ENCODE measurements at places on chromosomes 16 and 17.

DNA sequence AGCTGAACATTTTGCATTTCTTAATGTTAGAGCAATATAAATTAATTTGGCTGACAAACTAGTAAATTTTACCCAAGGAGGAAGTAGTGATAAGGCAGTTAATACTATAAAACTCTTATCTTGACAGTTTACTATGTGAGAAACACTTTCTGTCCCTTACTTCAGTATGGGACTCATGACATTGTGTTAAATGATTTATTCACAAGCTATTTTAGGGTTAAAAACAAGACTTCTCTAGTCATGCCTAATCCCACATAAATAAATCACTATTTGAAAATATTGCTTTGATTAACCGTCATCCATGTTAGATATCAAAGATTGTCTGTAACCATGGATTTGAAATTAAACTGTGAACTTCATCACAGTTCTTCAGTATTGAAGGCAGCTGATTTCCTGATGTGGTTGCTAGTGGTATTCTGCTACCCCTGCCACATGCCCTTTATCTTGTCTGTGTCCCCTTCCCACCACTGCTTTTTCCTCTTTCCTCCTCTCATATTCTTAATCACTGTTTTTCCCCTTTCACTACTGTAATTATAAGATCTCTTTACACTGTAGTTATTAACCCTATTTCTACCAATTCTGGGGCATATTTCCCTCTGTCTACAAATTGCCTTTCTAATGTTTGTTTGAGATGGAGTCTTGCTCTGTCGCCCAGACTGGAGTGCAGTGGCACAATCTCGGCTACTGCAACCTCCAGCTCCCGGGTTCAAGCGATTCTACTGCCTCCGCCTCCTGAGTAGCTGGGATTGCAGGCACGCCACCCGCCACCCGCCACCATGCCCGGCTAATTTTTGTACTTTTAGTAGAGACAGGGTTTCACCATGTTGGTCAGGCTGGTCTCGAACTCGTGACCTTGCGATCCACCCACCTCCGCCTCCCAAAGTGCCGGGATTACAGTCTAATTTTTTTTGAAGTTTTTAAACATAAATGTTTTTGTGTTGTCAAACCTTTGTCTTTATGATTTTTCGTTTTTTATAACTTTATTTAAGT is 95.6 kb downstream of the STXBP4 start:
- DNase-seq, result no peak

GRCh38 chr16:48956620-48957019 is 325.0 kb downstream of the CBLN1 start:
- DNase-seq, result no peak

DNA sequence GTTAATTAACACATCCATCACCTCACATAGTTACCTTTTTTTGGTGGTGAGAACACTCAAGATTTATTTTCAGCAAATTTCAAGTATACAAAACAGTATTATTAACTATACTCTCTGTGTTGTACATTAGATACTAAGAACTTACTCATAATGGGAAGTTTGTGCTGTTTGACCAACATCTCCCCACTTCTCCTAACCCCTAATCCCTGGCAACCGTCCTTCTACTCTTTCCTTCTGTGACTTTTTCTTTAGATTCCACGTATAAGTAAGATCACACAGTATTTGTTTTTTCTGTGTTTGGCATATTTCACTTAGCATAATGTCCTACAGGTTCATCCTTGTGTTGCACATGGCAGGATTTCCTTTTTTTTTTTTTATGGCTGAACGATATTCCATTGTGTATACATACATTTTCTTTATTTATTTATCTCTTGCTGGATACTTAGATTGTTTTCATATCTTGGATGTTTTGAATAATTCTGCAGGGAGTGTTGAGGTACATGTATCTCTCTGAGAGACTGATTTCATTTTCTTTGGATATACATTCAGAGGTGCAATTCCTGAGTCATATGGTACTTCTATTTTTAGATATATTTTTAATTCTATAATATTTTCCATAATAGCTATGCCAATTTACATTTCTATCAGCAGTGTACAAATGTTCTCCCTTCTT is 19.0 kb downstream of the PPM1D start:
- no peak for DNase-seq

DNA sequence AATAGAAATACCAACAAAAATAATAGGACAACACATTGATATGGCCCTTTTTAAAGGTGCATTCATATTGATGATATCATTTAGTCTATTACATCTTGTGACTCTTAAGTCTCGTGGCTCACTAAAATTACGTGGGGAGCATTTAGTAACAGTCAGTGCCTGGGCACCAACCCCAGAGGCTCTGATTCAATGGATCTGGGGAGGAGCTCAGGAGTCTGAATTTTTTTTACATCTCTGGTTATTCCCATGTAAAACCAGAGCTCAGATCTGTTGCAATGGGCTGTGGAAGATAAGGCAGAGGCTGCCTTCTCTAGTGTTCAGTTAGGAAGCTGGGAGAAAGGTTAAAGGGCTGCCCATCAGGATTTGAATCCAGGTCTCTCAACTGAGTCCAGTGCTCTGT is 549.9 kb upstream of the CDH5 start:
- DNase-seq, result no peak

- DNase-seq, result no peak
Measured at GRCh38 chr17:17581509-17581908, 10.0 kb downstream of the PEMT start.

- DNase-seq, result no peak
Measured at GRCh38 chr16:76653390-76654026, 376.3 kb downstream of the CNTNAP4 start.

GRCh38 chr16:19232988-19233387 is 52.5 kb upstream of the CLEC19A start:
- no peak for DNase-seq

DNA sequence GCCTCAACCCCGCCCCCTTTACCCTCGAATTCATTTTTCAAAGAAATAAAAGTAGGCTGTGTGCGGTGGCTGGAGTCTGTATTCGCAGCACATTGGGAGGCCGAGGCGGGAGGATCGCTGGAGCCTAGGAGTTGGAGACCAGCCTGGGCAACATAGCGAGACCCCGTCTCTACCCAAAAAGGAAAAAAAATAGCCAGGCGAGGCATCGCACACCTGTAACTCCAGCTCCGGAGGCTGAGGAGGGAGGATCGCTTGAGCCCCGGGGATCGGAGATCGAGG is 671 bp upstream of the TOP2A start:
- DNase-seq, result no peak

- DNase-seq, result peak; percentile 64
Measured at GRCh38 chr17:75514919-75515495, 330 bp downstream of the CASKIN2 start.

DNA sequence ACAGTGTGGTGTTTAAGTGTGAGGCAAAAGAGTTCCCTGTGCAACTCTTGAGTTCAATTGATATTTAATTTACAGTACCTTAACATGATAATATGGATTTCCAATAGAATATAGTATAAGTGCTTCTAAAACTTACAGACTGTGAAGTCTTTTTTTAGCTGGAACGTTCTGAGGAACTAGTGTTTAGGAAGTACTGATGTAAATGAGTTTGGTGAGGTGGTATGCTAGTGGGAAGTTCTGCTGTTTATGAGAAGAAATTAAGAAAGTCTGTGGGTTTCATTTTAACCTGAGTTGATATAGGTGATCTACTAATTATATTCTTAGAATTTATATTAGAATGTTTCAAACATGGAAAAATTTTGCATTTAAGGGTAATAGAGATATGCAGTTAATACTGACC is 32.0 kb downstream of the PTRH2 start:
- no peak for DNase-seq

- DNase-seq, result no peak
Measured at GRCh38 chr17:27367121-27367981, 73.4 kb downstream of the WSB1 start.

DNA sequence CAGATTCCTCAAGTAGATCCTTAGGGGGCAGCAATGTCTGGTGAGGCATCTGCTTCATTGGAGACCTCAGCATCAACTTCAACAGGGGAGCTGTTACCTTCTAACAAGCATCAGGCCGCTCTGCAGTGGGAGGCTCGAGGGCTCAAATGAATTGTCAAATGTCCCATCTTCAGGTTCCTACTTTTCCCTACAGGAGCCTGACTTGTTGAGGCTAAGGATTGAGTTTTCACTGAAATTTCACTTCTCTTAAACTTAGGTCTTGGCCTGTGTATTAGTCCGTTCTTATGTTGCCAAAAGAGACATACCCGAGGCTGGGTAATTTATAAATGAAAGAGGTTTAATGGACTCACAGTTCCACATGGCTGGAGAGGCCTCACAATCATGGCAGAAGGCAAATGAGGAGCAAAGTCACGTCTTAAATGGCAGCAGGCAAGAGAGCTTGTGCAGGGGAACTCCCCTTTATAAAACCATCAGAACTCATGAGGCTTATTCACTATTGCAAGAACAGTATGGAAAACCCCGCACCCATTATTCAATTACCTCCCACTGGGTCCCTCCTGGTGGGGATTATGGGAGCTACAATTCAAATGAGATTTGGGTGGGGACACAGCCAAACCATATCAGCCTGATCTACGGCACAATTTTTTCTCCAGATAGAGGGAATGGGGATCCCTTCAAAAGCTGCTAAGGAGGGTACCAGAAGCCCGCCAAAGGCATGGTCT is 5.1 kb upstream of the CD300LD start:
- no peak for DNase-seq

DNA sequence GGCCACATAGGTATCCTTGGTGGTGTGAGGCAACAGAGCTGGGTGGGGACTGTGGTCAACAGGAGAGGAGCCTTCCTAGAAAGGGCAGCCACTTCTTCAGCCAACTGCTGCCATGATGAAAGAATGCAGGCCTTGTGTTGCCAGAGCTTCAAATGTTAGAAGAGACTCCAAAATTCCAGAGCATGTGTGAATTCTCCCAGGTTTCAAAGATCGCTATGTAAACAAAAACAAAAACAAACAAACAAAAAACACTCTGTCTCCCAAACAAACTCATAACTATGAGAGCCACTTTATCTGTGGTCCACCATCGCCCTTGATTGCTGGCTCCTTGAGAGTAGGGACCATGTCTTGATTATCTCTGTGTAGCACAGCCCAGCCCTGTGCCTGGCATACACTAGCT is 55.5 kb upstream of the ZNF423 start:
- DNase-seq, result no peak

All from H1 (cell line).